Activated CD8-positive, alpha-beta T cell treated with anti-CD3 and anti-CD28 coated beads for 36 hours (primary cell): ENCODE measurements at places on chromosomes 3 and 15. TPM values are rescaled to one million over a fixed set of nuclear protein-coding genes. Genes with fewer than 3 reads are reported as not detected.
A peak's percentile ranks its signal among the peaks of the same experiment; 100 is the strongest.

- no peak for DNase-seq
These were observed 360.8 kb upstream of the PROK2 start for GRCh38 chr3:72145506-72146380.

The SLC28A2 gene
- total RNA-seq = not detected

The CPA3 gene
- not detected for total RNA-seq

The CCR8 gene
- 0.56 TPM for total RNA-seq

DNA sequence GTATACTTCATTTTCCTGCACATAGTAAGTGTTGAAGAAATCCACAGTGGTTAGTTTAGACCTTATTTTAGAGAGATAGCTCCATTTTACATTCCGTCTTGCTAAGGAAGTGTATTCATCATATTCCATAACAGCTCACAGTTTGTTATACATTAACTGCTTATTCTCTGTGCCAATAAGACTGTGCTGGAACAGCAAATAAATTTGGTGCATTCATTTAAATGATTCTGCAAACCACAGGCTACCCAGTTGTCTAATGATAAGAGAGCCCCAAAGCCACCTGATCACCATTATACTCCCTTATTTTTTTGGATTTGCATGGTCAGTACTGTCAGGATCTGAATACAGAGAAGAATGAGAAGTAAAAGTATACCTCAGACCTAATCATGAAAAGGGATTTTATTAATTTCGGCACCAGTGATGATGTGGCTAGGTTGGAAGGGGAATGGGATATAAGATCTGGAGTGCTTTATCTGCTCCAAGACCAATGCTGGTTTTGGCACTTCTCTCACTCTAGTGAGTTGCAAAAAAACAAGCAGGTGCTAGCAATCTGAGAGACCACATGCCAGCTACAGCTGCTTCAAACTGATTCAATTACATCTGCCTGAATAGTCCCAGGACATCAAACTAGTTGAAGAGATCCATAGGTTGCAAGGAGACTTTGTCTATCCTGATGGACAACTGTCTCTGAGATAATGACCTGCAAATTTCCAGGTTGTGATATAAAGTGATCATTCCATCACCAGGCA lies 254.8 kb downstream of the ZBTB20 start:
- DNase-seq = no peak

GRCh38 chr15:73127302-73127936 lies 75.2 kb downstream of the NEO1 start:
- peak; percentile 34 for DNase-seq

The PLA2G4D gene
- not detected for total RNA-seq

The FGF7 gene
- not detected for total RNA-seq

DNA sequence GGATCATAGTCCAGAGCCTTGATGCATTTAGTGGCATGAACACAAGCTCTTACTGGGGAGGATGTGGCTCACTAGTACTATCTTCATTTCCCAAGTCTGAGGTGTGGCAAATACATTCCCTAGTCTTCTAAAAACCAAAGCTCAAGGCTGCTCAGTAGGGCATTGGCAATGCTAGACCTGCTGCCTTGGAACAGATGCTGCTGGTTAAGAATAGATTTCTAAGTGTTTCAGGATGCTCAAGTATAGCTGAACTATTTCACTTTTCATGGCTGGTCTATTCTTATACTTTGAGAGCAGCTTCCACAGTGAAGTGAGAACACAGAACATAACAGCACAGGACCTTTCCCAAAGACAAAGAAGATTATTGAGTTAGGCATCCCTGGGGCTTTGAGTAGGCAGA lies 178.8 kb downstream of the CHST2 start:
- no peak for DNase-seq

- DNase-seq = no peak
These were observed 30.1 kb downstream of the BOC start for GRCh38 chr3:113241292-113242095.
